ENCODE measurements at places on chromosomes 4 and X.

GRCh38 chrX:120109378-120109777 is 6.3 kb downstream of the RHOXF1 start:
- no peak for DNase-seq

DNA sequence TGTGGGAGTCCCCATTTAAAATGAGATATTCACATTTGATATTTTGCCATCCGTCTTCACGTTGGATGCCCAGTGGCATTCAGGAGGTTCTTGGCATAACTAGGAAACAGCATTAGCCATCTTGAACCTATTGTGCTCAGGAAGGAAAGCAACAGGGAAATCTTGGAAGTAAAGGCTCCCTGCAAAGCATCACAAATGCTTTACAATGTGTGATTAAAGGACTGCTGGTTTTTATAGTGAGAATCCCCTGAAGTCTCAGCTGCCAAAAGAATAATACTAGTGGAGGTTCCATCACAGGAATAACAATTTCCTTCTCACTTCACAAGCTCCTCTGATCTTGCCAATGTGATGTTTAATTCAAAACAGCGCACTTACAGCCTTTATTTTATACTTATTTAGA is 49.7 kb upstream of the NPNT start:
- no peak for DNase-seq

- DNase-seq = no peak
These were observed 19.6 kb upstream of the IL2 start for GRCh38 chr4:122476126-122476525.

DNA sequence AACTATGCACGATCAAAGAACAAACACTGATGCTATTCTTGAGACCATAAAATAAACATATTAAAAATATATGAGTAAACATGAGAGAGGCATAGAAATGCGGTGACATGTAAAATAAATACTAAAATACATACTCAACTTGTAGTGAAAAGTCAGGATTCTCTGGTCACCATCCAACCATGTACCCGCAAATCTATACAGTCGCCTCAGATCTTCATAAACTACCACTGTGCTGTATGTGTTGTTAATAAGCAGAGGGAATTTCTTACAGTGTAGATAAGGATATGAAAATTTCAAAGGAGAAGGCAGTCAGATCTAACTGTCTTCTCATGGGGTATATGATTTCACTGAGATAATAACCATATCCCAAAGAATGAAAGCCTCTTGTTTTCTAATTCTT is 67.8 kb upstream of the FAM47B start:
- DNase-seq = no peak

GRCh38 chr4:177579649-177580048 is 137.4 kb upstream of the AGA start:
- DNase-seq = no peak
